Psoas muscle (tissue), 8 donors: ENCODE measurements at places on chromosomes 7 and 10.
A peak's percentile ranks its signal among the peaks of the same experiment; 100 is the strongest.

DNA sequence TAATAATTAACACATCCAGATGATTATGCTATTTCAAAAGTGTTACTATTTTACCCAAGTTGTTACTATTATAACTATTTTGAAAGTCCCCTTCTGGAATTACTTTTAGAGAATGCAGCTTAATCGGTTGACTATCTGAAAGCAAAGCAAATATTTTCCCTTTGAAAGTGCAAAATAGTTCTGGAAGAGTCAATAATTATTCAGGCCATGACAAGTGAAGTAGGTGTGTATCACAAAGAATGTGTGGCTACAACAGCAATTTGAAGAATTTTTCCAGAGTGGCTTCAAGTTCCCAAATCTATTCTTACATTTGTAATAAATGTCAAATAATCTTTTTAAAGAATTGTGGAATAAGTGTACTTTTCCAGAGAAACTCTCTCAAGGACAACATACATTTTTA lies 42.8 kb downstream of the RNLS start:
- no peak for DNase-seq

GRCh38 chr10:91653219-91653870 lies 20.5 kb upstream of the PPP1R3C start:
- no peak for DNase-seq

GRCh38 chr7:41334071-41334862 lies 368.6 kb downstream of the INHBA start:
- DNase-seq, result no peak

GRCh38 chr7:39709768-39710311 lies 86.5 kb downstream of the RALA start:
- DNase-seq, result no peak

DNA sequence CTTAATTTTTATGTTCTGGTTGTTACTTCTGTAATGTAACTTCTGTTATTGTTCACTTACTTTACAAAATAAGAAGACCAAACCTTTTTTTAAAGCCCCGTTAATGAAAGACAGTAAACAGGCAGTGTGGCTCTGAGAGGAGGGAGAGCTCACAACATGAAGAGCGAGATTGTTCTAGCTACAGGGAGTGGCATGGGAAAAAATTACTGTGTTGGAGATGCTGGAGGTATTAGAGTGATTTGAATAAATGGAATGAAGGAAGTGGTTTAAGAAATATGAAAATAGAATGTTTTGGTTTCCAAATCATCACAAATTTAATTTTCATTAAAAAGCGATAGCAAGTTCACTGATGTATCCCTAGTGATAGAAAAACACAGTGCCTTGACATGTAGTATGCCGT lies 31.8 kb downstream of the REEP3 start:
- DNase-seq, result no peak

DNA sequence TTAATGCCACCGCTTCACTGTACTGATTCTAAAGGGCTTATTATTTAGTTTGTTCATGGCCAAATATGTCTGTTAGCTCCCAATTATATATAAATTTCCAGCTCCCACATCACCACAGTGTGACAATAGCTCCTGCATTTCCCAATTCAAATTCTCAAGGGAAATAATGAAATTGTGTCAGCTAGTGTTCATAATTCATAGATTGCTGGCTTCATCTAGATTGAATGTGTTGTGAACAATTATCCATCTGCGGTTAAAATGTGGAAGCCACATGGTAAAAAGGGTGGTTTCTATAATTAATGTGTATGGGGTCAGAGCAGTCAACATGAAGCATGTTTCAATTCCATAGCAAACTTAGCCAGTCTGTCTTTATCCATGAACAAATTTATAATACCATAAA lies 154.3 kb downstream of the SEMA3E start:
- DNase-seq, result no peak

GRCh38 chr10:20707251-20707650 lies 189.9 kb downstream of the NEBL start:
- no peak for DNase-seq

GRCh38 chr7:27303026-27303425 lies 60.4 kb downstream of the EVX1 start:
- no peak for DNase-seq

GRCh38 chr7:157268540-157268939 lies 68.3 kb upstream of the DNAJB6 start:
- no peak for DNase-seq

GRCh38 chr10:117960345-117960935 lies 86.3 kb downstream of the RAB11FIP2 start:
- DNase-seq, result no peak

DNA sequence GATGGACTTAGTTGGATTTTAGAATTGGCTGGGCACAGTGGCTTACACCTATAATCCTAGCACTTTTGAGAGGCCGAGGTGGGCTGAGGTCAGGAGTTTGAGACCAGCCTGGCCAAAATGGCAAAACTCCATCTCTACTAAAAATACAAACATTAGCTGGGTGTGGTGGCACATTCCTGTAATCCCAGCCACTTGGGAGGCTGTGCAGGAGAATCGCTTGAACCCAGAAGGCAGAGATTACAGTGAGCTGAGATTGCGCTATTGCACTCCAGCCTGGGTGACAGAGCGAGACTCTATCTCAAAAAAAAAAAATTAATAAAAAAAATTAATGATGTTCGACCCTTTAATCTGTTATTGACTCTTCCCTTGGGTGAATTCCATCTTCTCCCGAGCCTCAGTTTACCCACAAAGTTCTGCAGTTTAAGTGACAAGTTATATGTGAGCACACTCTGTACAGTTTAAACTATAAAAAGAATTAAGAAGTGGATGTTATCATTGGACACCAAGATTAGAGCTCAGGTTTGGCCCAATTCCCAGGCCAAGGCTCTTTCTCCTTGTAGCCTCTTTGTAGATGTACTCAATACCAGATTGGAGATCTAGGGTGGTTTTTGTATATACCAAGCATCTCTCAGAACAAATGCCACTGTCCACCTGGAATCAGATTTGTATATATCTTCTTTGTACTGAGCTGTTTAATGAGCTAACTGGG lies 15.0 kb downstream of the KAT6B start:
- DNase-seq, result no peak

DNA sequence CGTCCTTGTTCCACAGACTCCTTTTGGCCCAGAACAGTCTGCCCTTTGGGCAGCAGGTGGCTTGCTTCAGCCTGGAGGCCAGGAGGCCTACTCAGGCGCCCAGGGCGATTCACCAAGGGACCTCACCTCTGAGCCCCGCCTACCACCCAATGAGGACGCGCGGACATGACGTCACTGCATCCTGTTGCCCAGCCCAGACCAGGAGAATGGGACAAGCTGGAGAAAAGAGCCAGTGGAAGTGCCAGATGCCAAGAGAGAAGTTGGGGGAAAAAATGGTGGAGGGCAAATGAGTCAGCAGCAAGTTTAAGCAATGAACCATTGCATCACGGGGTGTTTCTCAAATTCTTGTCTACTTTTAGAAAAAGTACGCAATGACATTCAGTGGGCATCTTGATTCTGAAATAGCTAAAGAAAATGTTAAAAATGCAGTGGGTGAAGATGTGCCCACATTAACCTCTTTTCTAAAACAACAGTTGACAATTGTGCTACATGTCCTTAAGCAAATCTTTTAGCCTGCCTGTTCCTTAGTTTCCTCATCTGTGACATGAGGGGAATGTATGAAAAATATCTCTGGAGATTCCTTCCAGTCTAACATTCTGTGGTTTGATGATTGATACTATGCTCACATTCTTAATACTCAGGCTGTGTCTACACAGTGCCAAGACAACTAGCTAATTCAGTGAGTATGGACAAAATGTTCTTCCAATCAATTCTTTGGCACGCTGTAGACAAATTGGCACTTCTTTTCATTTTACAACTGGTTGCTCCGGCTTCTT lies 23.9 kb upstream of the LEP start:
- peak; percentile 43 for DNase-seq

DNA sequence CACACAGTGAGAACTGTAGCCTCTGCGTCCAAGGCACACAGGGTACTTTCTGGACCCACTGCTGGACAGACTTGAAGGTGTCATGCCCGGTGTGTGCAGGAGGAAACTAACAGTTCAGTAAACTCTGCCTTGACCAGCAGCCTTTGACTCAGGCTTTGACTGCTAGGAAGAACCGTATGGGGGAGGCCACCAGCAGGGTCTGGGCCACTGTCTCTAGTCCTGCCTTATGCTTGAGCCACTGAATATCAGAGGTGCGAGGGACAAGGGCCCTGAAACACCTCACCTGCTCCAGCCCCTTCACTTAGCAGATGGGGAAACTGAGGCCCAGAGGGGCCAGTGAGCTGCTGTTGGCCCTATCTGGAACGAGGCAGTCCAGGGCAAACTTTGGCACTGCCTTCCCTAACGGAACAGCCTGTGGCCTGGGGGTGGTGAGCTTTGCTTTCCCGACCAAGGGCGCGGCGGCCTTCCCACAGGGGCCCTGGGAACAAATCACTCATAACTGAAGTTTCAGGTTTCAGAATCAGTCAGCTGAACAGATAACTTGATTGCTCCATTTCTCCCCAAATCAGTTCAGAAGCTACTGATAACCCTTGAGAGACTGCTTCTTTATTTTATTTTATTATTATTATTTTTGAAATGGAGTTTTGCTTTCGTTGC lies 130.0 kb downstream of the FAM53B start:
- no peak for DNase-seq

DNA sequence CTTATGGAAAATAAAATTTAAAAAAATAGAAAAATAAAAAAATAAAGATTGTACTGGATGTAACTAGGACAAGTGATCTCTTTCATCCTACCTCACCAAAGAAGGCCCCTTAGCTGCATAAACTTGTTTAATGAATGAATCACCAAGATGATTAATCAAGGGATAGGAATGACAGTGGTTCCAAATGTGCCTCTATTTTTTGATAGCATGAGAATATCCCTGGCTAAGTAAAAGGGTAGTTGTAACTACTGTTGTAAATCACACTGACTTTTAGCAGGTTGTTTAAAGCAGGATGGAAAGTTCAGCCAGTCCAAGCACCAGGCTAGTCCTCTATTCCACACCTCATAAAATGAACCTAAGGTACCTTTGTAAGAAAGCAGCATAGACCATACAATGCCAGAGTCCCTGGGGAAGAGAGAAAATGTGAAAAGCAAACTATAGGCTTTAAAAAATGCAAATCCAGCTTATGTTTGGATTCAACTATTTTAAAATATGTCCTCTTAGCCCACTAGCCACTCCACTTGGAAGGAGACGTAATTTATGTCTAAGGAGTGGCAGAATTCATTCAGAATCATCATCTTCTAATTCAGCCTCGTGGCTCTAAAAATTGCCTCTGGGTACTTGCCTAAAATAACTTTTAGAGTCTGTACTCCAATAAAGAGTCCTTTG lies 126.8 kb downstream of the SKIDA1 start:
- DNase-seq, result no peak

GRCh38 chr7:45028920-45029344 lies 28.9 kb downstream of the CCM2 start:
- DNase-seq, result no peak

GRCh38 chr10:48520594-48520993 lies 84.3 kb downstream of the ARHGAP22 start:
- no peak for DNase-seq

GRCh38 chr7:19403691-19404090 lies 258.5 kb upstream of the FERD3L start:
- DNase-seq, result no peak

GRCh38 chr7:67843001-67843565 lies 846.5 kb downstream of the TYW1 start:
- no peak for DNase-seq

DNA sequence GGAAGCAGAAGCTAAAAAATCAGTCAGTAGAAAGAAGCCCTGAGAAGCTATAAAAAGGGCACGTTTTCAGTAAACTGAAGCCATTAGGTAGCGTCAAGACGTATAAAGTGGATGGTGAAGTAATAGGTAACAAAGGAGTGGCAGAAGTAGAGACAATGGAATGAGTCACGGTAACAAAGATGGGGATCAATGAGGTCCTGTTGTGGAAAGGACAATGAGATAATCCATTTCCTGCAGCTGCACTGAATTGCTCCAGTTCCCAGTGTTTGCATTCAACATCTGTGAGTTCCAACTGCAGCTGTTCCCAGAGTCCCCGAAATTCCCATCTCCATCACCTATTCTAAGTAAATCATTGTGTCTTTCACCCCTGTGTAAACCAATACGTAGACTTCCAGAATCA lies 4.8 kb upstream of the HYCC1 start:
- no peak for DNase-seq

DNA sequence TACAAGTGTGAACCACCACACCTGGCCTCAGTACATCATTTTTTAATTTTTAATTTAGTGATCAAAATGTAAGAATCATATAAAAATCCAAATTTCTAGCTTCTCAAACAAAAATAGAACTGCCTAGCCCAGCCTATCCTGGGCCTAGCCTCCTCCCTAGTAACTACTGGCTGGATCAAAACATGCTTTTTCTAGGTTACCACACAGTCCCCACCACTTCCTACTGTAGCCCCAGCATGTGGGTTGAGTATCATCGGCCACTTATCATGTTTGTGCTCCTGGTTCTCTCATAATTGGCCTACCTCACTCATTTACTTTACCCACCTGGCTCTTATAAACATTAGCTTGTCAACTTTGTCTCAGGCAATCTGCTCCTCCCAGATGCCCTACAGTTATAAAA lies 52.9 kb downstream of the DNAJC12 start:
- DNase-seq, result no peak

GRCh38 chr7:132738254-132738653 lies 162.0 kb upstream of the PLXNA4 start:
- no peak for DNase-seq

GRCh38 chr7:8136051-8136730 lies 125.8 kb downstream of the ICA1 start:
- no peak for DNase-seq

DNA sequence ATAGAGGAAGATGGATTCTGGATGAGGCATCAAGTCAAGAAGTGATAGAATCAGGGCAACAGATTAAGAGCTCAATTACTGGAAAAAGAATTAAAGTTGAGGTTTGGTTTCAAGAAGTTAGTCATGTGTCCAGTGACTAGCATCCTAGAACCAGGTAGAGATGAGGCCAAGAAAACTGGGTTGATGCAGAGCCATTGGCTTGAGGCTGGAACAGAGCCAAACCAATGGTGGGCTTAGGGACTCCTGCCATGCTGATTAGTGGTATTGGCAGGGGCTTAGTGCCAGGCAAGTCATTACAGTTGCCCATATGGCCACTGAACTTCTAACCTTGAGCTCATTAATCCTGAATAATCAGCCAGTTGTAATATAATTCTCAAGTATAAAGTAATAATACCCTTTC lies 18.5 kb downstream of the ZNF277 start:
- DNase-seq, result no peak
